T-helper 17 cell (primary cell): ENCODE measurements at places on chromosomes 12 and 14.

DNA sequence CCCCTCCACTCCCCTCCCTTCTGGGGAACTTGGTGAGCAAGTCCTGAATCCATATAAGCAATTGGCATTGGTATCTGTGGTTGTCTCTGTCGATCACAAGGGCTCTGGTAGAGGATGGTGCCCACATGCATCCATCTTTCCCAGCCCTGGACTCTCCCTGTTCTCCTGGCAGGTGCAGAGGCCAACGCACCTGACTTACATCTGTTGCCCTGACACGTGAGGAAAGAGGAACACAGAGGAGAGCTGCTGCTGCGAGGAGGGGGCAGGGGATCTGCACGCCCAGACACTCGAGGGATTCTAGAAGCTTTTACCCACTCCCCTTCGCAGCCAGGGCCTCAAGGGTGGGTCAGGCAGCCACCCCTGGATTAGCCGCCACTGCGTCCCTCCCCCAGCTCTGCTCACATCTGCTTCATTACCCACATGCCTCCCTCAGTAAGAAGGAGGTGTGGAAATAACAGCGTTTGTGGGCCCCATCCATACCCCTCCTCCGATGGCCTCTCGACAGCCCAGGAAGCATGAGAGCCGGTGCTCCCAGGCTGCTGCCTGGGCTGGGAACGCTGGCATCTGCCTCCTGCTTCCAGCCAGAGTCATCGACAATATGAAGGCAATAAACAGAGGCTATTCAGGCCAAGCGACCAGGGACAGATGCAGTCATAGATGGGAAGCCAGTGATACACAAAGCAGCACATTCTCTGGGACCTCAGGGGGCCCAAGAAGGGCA, 56.5 kb downstream of the KDM2B start:
- DNase-seq = no peak

- no peak for DNase-seq
Measured at GRCh38 chr12:95336387-95337067, 118.9 kb downstream of the VEZT start.

DNA sequence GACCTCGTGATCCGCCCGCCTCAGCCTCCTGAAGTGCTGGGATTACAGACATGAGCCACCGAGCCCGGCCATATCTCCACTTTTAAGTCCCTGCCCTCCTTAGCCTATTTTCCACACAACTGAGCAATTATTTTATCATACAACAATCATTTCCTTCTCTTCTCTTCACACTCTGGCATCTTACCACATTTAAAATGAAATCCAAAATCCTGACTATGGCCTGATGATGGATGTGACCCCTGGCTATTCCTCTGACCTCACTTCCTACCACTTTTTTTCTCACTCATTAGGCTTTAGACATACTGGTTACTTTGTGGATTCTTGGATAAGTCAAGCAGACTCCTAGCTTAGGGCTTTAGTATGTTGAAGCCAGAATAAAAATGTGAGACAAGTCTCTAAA, 21.9 kb upstream of the EID3 start:
- DNase-seq = no peak

DNA sequence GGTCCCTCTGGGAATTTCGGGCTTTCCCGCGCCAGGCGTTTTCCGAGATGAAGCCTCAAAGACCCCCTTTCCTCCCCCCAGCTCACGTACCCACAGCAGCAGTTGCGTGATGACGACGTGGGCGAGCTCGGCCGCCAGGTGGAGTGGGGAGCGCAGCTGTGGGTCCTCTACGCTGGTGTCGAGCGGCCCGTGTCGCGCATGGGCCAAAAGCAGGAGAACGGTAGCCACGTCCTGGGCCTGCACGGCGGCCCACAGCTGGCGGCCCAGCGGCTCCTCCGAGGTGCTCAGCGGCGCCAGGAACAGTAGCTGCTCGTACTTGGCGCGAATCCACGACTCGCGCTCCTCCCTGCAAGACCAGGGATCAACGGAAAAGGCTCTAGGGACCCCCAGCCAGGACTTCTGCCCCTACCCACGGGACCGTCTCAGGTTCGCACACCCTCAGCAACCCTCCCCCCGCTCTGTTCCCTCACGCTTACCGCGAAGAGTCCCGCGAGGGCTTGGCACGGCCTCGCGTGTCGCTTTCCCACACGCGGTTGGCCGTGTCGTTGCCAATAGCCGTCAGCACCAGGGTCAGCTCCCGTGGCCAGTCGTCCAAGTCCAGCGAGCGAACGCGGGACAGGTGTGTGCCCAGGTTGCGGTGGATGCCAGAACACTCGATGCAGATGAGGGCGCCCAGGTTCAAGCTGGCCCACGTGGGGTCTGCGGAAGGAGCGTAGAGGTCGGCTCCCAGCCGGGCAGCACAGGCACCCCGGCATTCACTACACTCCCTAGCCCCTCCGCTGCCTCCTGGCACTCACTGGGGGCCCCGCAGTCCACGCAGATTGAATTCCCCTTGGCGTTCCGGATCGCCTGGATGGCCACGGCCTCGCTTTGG, 11.4 kb downstream of the AGAP2 start:
- no peak for DNase-seq

DNA sequence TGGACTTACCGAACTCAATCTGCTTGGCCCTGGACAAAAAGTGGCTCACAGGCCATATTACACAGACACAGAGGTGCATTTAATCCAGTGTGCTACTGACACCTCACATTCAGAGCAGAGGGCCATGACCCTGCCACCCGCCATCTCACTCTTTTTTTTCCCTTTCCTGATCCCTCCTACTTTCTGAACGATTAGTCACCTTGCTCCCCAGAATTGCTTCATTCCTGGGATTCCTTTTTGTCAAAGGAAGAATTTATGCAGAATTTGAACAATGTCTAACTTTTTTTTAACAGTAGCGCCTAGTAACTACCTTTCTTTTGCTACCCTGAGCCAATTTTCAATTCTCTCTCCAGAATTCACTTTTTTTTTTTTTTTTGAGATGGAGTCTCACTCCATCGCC, 4.6 kb downstream of the PKP2 start:
- DNase-seq = no peak

GRCh38 chr12:103780093-103780440, 61.0 kb downstream of the NT5DC3 start:
- no peak for DNase-seq

- DNase-seq = no peak
Measured at GRCh38 chr14:103361867-103362266, 23.3 kb upstream of the MARK3 start.

- no peak for DNase-seq
Measured at GRCh38 chr12:93762059-93762719, 85.0 kb downstream of the CRADD start.

- no peak for DNase-seq
Measured at GRCh38 chr12:43318021-43318420, 234.0 kb downstream of the ADAMTS20 start.

- DNase-seq = no peak
Measured at GRCh38 chr14:53569446-53569845, 387.2 kb downstream of the BMP4 start.

DNA sequence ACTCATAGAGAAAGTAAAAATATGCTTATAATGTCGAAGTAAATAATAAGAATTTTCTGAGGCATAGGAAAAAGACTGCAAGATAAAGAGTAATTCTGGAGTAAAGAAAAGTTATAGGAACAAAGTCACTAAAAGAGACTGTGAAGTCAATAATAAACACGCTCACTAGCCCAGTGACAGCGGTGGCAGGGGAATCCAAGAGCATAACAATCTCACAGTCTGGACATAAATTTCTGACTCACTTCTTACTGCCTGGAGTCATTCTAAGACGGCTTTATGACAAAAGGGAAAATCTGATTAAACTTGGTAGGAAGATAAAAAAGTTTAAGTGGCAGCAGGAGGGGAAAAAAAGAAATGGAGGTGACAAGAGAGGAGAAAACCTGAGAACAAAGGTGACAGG, 56.4 kb upstream of the GRIP1 start:
- DNase-seq = no peak

GRCh38 chr14:104561124-104561557, 18.4 kb upstream of the C14orf180 start:
- DNase-seq = no peak

DNA sequence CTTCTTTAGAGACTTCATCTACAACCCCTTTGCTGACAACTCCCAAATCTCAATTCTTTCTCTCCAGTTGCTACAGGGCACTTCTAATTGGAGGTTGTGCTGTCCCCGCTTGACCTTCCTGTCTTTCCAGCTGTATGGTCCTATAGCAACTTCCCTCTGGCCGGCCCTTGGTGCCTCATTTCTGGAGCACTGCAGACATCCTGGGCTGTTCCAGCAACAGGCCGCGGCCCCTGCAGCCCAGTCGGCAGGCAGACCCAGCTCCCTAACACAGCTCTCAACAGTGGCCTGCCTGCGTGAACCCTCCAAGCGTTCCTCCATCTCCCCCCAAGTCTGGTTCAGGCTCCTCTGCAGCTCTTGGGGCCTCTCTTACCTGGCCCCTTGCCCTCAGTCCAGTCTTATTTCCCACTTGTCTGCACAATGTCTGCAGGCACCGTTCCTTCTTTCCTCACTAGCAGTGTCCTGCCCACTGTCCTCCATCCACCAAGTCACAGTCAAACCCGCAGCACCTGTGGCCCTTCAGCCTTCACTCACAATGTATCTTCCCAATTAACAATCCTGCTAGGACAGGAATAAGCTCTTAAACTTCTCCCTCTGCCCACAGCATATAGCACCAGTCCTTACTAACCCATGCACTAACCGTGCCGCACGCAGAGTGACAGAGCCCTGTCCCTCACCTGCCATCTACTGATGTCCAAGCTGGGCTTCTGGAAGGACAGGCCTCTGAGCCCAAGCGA, 1.6 kb upstream of the EML1 start:
- no peak for DNase-seq

GRCh38 chr14:43140453-43140852, 1366.6 kb downstream of the FSCB start:
- no peak for DNase-seq

- DNase-seq = no peak
Measured at GRCh38 chr12:62301080-62301798, 41.0 kb downstream of the USP15 start.

- DNase-seq = no peak
Measured at GRCh38 chr12:69868695-69869094, 43.7 kb downstream of the MYRFL start.

DNA sequence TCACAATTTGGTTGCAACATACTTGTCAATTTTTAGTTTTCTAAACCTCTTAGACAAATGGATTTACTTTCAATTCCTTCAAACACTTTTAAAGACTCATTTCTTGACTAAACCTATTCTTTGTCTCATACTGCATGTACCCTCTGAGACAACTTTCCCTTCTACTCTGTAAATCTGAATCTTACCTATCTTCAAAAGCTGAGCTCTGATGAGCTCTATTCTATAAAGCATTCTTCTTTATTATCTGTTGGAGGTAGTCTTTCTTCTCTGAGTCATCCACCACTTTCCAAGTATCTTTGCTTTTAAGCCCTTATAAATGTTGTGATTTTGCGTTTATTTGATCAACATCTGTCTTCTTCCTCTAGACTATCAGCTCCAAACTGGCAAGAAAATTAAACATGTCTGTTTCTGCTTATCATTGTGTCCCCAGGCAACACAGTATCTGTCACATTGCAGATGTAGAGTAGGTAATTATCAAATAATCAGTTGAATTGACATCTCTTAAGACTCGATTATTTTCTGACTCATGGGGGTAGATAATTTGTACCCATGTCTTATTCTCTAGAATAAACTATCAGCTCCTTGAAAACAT, 265.6 kb upstream of the FAR2 start:
- no peak for DNase-seq

DNA sequence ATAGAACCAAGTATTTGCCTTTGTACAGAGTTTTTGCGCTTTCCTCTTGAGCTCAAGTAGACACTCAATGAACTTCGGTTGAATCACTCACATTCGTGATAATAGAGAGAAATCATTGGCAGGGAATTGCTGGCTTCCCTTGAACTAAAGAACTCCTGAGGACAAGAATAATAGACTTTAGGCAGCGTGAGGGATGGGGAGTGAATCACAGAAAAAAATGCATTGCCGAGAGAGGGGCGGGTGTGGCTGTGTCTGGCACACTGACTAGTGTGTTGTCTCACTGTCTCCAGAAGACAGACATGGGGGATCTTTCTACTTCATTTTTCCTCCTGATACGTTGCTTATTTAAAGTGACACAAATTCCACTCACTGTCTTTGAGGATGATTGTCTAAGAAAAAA, 805.2 kb downstream of the BCL11B start:
- no peak for DNase-seq

DNA sequence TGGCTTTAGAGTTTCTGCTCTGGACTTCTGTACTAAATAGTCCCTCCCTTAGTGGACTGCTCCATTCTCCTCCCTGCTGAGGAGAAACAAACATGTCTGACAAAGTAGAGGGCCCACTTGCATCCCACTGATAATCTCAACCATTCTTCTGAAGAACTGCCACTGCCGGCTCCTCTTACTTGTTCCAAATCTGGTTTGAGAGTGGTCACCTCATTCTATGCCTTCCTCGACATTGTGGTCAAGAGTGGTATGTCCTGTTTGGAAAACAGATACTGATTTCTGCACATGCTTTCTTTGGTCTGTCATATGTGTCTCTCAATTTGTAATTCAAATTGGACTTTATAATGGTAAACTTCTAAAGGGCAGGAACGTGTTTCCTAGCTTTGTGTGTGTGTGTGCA, 36.3 kb upstream of the PLEKHA5 start:
- DNase-seq = no peak

- no peak for DNase-seq
Measured at GRCh38 chr14:87601036-87601435, 391.9 kb downstream of the GALC start.

- DNase-seq = no peak
Measured at GRCh38 chr12:65586796-65587195, 237.5 kb upstream of the HMGA2 start.

GRCh38 chr14:65101631-65102440, 481 bp downstream of the MAX start:
- DNase-seq = peak; percentile 48

DNA sequence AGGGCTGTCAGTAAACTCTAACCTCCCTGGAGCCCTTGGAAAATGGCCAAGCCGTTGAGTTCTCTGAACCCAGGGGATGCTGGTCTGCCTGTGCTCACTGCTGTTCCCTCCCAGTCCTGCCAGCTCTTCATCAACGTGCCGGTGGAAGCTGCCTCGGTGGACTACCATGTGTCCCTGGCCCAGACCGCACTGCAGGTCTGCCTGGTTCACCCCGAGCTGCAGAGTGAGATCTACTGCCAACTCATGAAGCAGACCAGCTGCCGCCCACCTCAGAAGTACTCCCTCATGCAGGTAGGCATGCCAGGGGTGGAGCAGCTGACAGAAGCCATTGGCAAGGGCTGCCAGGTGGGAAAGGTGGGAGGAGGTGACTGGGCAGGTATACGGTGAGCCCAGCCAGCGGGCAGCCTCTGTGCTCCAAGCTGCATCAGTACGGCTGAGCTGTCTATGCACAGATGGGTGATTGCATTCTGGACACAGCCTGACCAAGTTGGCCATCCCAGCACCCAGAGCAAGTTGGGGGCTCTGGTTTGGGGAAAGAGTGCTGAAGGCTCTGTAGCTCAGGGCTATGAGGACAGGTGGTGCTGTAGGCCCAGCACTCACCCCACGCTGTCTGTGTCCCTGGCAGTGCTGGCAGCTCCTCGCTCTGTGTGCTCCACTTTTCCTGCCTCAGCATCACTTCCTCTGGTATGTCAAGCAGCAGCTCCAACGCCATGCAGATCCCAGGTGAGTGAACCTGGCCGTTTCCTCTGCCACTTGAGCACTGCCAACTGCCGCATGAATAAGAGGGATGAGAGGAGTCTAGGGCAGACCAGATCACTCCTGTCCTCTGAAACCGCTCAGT, 21.9 kb downstream of the PIGH start:
- DNase-seq = no peak
